ENCODE measurements at places on chromosomes 7 and 10.

GRCh38 chr10:87734987-87735827 lies 75.5 kb downstream of the PAPSS2 start:
- no peak for DNase-seq

DNA sequence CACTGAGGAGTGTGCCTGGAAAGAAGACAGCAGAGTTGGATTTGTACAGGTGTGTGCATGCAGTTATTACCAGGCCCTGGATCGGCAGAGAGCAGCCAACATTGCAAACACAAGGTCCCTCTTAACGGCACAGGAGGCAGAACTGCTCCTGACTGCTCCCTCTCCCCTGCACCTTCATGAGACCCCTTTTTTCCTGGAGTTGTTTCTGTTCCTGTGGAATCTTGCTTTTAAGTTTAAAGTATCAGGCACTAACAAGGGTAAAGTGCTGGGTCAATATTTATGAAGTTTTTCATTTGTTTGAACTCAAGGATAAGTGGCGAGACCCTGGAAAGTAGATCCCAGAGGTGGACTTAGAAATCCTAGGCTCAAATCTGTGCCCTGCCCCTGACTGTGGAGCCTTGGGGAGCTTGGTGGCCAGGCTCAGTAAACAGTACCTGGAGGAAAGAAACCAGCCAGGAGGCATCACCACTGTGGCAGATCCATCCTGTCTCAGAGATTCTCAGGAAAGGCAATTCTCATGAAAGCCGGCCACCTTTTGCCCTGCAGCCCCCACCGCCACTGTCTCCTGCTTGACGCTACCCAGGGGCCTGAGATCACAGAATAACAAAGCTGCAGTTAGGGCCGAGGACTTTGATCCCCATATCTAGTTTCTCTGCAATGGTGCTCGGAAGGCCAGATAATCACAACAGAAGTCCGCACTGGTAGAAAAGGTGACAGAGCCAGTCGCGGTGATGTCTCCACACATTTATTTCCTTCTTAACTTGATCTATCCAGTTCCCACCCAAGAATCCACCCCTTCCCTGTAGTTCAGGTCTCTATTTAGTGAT lies 36.7 kb downstream of the DDC start:
- no peak for DNase-seq

GRCh38 chr7:44075296-44076075 lies 6.8 kb downstream of the POLM start:
- DNase-seq = no peak

- DNase-seq = no peak
These were observed 130.3 kb downstream of the SDK1 start for GRCh38 chr7:3431306-3431705.

DNA sequence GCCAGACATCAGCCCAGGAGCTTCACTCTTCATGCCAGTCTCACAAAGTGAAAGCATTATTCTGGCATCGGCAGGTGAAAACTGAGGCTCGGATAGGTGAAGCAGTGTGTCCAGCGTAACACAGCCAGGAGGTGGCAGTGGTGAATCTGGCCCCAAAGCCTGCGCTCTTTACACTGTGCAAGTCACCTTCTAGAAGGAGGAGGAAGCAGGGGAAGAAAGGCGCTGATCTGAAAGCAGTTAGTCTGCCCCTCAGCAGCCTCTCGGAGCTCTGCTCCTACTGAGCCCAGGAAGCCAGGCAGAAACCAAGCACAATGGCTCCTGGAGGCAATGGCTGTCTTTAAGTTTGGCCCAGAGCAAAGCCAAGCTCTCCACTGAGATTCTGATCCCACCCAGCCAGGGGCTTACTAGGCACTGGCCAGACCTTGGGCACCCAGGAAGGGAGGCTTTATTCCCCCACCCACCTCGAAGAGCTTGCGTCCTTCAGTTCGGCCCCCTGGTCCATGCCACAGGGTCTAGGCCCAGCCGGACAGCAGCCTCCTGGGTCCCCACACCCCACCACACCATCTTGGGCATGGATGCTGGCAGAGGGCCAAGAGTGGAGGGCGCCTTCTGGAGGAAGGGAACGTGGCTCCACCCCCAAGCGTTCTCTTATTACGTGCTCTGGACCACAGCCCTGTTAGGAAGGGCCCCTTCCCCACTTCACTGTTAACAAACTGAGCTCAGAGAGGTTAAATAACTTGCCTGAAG lies 104.5 kb downstream of the GRID1 start:
- no peak for DNase-seq

DNA sequence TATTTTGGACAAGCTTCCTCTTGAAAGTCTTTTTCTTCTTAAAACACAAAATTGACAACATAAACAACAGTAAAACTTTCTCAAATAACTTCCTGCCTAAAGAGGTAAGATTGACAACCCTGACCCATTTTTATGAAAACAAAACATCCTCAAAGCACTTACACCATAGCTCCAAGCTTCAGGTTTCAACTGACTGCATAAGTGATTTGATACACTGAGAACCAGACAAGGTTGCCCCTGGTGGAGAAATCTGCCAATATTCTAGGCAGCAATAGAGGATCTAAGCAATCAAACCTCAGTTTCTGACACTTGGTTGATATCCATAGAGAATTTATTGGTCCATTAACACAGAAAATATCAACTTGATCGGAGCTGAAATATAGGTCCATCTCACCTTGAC lies 147.8 kb downstream of the ELAPOR2 start:
- DNase-seq = no peak

DNA sequence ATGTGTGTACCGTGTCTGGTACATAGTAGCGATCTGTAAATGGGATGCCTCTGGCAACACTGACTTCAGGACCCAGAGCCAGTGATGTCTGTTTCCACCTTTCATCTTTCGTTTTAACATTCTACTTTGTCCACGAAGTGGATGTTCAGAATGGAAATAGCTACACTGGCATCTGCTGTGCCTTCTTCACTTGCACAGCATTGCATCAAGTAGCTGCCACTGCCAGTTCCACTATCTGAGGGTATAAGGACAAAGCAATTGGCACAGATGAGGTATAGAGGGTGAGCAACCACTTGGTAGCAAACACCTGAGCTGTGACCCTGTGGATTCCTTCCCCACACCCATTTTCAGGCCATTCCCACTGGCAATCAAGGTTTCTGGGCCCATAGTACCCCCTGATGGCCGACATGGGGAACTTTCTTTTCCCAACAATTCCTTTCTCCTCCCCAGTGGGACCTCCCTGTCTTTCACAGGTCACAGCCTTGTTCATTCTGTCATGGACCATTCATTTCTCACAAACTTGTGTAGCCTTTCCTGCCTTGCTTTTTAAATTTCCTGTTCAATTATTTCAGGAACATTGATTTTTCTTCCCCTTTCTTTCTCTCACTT lies 4.0 kb downstream of the ITGA8 start:
- no peak for DNase-seq

All from stimulated activated CD8-positive, alpha-beta memory T cell treated with anti-CD3 and anti-CD28 coated beads, Interleukin-15, amount 100 ng/mL, for 4 hours (primary cell).